ENCODE measurements at places on chromosomes 5 and 9.

DNA sequence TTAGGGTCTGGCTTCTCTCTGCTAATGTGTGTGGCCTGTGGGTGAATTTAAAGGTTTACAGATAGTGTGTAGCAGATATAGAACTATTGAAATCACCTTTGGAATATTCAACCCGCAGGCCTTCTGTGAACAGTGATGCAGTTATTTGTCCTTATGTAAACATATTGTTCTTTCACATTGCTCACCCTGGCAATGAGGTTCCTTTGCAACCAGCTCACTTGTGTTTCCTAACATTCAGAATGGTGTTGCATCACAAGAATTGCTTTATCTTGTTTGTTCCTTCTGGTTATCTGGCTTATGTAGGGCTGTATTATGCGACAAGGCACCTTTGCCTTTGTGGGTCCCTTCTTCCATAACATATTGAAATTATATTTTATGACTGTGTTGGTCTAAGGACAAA is 370.3 kb downstream of the NNT start:
- no peak for DNase-seq

GRCh38 chr9:15509931-15510788 is 610 bp downstream of the PSIP1 start:
- peak; percentile 64 for DNase-seq

DNA sequence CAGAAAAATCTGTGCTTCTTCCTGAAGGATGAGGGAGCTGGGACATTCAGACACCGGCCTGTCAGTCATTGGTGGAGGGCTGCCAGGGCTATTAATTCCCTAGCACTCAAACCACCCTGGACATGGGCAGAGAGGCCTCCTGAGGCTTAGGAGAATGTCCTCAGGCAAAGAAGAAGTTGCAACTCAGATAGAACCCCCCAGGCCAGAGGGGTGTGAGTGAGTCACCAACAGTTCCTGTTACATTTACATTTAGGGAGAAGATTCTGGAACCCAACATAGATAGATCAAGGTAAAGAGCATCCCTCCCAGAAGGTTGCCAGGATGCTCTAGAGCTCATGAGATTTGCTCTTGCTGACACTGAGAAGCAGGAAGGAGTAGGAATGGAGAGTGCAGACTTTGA is 29.2 kb upstream of the SYK start:
- no peak for DNase-seq

DNA sequence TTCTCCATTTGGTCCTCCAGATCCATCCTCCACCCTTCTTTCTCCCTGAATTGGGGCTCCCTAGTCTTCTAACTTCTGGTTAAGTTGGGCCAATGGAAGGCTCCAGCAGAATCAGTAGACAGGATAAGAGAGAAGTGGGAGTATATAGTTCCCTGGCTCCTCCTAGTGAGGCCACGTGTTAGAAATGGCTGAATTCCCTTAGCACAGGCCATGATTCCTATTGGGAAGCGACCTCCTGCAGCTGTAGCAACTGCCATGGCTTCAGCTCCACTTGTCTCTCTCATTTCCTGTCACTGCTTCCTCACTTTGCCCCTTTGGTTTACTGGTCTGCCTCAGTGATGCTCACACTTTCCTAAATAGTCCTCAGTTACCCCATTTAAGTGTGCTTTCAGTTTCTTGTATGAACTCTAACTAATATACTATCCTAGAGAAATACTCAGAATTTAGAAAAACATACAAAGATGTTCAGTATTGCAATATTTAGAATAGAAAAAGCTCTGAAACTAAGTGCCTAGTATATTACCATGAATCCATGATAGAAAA is 104.8 kb upstream of the SMARCA2 start:
- DNase-seq, result no peak

DNA sequence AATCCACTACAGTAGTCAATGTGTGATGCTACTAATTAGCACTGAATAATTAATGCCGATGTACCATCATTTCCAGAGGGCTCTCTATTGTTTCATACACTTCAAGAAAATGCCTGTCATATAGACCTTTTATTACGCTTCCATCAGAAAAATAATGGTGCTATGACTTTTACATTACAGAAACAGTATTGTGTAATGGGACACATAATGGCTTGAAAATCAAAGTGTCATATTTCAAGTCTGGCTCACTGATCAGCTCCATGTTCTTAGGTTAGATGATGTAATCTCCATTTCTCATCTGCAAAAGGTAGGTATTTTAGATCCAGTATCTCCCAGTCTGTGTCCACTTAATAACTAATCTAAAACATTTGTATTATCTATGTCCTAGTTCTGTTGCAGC is 990.6 kb upstream of the TYRP1 start:
- DNase-seq, result no peak

- DNase-seq, result no peak
Observed at GRCh38 chr9:14661421-14662059, 31.7 kb downstream of the ZDHHC21 start.

GRCh38 chr5:141874262-141874964 is 3.8 kb downstream of the PCDH1 start:
- DNase-seq, result no peak

GRCh38 chr9:99005651-99006050 is 61.9 kb downstream of the COL15A1 start:
- DNase-seq, result no peak

- DNase-seq, result no peak
Observed at GRCh38 chr5:72844218-72844603, 27.8 kb downstream of the TNPO1 start.

DNA sequence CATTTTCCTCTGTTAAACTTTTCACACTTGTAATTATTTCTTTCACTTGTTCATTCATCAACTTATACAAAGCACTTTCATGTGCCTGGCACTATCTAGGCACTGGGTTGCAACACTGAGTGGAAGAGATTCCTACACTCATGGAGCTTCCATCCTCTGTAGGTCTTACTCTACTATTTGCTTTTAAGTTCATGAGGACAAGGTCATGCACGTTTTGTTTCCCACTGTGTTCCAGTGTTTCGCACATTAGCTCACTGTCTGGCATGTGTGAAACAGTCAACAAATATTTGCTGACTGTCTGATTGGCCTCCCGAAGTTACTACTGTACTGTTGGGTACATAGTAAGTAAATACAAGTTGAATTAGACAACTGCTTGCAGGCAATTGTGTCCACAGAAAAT is 87.9 kb upstream of the IFNK start:
- no peak for DNase-seq

GRCh38 chr9:88706193-88707113 is 171.5 kb downstream of the NXNL2 start:
- DNase-seq, result peak; percentile 62

GRCh38 chr5:68084396-68084795 is 131.2 kb upstream of the PIK3R1 start:
- no peak for DNase-seq

DNA sequence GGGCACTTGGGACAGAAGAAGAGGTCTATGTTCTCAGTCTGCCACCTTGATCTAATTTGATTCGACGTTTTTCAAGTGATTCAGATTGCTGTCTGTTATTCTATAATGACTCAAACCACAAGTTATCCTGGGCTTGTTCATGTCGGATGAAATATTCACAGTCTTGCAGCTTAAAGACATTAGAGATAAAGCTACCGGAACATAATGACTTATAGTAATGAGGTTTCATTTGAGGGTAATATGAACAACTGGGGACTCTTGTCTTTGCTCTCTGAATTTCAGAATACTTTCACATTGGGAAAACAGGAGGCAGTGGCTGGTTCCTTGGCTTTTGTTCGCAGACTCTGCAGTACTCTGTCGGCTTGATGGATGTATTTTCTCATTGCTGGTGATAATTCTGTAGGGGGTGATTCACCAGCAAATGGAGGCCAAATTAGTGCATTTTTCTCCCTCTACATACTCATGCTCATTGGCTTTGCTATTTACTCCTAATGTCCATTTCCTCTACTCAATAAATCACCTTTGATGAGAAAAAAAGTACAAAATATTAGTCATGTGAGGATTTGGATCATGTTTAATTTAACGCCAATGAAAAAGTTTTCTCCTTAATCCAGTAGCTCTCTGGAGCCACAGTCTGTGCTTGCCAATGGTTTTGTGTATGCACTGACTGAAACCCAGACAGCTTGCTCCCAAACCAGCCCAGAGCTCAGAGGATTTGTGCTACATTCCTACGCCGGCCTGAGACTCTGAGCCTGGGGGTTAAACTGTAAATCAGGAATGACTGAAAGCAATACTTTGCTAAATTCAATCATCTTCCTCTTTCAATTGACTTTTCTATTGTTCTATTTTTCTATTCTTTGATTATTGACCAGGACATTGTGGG is 154.7 kb upstream of the ANKH start:
- no peak for DNase-seq

DNA sequence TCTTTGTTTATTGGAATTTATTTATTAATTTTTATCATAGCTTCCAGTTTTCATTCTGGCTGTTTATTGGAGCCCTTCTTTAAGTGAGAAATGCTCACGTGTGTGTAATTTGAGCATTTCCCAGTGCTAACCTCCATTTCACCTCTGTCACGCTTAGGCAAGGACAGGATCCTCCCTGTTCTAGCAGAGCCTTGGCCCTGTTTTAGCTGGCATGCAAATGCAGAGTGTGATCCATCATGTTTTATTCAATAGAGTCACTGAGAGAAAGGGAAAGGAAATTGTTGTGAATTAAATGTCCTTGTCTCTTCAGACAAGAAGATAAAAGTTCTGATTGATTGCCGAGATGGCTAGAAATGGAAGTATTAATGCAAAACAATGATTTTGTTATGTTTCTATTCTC is 137.3 kb upstream of the ACO1 start:
- DNase-seq, result no peak

GRCh38 chr5:133226186-133226585 is 174.4 kb downstream of the HSPA4 start:
- DNase-seq, result no peak

GRCh38 chr5:127621601-127622325 is 27.1 kb upstream of the CTXN3 start:
- DNase-seq, result no peak

- no peak for DNase-seq
Observed at GRCh38 chr9:134162926-134163370, 1.4 kb downstream of the RNU6ATAC start.

- no peak for DNase-seq
Observed at GRCh38 chr5:123528065-123528464, 16.1 kb downstream of the CSNK1G3 start.

- DNase-seq, result no peak
Observed at GRCh38 chr9:755454-756381, 85.8 kb upstream of the DMRT1 start.

Measured in BE2C (cell line).